ENCODE measurements at places on chromosomes 12 and 14. TPM values are rescaled to one million over a fixed set of nuclear protein-coding genes. Genes with fewer than 3 reads are reported as not detected.

EXD2 gene
- total RNA-seq: 25.7 TPM

DBX2 gene
- not detected for total RNA-seq

SSTR1 gene
- 7.9 TPM for total RNA-seq

EML1 gene
- 31.8 TPM for total RNA-seq

- no peak for DNase-seq
These were observed 1655.3 kb upstream of the FLRT2 start for GRCh38 chr14:83874662-83875061.

PSMC6 gene
- total RNA-seq: 165 TPM

DNA sequence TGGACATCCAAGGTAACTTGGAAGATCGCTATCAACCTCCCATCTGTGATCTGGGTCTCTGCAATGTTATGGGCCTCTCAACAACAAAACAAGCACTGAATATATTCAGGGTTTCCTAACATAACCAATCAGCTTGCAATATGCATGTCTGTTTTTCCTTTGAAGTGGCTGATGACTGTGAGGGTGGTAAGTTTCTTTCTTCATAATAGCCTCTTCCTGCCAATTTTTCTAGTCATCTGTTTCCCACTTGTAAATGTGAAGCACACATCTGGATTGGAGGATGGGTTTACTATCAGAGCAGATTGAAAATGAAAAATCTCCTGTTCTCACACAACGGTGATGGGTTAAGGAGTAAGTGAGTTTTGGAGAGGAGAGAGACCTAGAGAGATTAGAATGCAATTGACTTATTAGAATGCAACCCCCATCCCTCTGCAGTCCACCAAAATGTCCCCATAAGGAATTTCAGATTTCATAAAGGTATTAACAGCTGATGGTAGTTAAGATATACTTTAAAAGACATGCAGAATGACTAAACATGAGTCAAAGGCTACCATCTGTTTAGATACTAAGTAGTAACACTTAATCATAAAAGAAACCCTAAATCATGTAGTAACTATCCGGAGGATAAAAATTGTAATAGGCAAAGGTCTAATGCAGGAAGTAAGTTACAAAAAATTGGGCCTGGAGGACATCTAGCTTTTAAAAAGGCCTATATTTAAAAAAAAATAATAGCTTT is 58.4 kb upstream of the SAV1 start:
- DNase-seq: no peak

CLEC6A gene
- 0.31 TPM for total RNA-seq

DNA sequence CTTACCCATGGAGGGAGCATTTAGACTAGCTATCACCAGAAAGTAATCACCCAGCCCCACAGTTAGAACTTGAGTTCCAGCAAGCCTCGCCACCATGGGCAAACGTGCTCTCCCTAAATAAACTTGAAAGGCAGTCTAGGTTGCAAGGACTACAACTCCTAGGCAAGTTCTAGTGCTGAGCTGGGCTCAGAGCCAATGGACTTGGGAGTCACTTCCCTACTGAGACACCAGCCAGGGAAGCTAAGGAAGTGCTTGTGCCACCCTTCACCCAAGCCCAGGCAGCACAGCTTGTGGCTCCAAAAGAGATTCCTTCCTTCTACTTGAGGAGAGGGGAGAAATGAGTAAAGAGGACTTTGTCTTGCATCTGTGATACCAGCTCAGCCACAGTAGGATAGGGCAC is 57.9 kb downstream of the SLCO1A2 start:
- peak; percentile 7 for DNase-seq

- DNase-seq: no peak
These were observed 100.1 kb downstream of the SCAF11 start for GRCh38 chr12:45890276-45890675.

KCNA1 gene
- total RNA-seq: not detected

DNA sequence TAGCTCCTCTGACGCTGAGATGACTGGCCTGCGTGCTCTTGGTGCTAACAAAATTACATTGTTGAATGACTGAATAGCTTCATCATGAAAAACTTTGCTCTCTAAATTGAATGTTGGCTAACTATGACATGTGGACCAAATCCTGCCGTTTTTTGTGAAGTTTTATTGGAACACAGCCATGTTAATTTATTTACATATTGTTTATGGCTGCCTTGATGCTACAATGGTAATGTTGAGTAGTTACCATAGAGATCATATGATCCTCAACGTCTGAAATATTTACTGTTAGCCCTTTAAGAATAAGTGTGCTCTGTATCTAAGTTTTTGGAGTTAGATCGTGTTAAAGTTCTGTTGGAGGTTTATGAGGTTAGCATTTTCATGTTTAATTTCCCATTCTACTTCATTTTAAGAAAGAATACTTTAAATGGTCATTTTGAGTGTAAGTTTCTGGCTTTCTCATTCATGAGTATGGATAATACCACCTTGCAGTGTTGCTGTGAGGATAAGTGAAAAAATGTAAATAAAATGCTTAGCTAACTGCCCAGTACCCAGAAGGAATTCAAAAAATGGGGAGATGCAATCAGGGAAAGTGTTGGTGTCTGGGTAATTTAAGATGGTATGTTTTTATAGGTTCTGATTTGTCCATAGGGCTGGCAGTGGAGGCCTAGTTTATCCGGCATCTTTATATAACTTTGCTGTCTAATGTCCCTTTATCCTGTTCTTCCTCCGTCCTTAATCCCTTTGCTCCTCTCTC is 35.3 kb downstream of the NUBPL start:
- peak; percentile 42 for DNase-seq

KRT75 gene
- total RNA-seq: not detected

DNA sequence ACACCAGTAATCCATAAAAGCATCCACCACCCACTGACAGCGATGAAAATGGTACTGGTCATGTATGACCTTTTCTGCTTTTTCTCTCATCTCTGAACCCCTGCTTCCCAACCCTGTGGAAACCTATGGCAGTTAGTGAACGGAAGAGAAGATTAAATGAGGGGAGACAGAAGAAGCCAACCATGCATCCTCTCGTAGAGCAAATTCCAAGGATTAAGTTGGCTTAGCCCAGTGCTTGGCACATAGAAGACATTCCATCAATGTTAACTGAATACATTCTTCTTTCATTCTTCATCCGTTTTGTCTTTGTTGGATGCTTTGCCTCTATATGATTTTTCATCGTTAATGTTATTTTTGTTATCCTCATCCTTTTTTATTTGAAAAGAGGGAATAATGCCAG is 339.7 kb upstream of the FLRT2 start:
- DNase-seq: no peak

- peak; percentile 29 for DNase-seq
These were observed 258.1 kb downstream of the PCNX1 start for GRCh38 chr14:71165121-71166031.

DNA sequence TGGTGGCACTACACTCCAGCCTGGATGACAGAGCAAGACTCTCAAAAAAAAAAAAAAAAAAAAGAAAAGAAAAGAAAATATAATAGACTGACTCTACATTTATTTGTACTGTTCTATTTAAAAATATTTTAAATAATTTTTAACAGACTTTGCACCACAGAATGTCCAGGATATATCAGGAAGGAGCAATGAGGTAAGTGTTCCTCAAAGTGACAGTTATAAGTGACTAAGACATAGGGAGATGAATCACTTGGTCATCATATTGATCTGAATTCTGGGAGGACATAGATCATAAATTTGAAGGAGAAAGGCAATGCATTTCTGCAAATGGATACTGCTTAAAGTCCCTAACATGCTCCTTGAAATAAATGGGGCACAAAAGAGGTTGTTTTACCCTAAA is 221.5 kb downstream of the KCNC2 start:
- no peak for DNase-seq

MYRFL gene
- 0.15 TPM for total RNA-seq

DNA sequence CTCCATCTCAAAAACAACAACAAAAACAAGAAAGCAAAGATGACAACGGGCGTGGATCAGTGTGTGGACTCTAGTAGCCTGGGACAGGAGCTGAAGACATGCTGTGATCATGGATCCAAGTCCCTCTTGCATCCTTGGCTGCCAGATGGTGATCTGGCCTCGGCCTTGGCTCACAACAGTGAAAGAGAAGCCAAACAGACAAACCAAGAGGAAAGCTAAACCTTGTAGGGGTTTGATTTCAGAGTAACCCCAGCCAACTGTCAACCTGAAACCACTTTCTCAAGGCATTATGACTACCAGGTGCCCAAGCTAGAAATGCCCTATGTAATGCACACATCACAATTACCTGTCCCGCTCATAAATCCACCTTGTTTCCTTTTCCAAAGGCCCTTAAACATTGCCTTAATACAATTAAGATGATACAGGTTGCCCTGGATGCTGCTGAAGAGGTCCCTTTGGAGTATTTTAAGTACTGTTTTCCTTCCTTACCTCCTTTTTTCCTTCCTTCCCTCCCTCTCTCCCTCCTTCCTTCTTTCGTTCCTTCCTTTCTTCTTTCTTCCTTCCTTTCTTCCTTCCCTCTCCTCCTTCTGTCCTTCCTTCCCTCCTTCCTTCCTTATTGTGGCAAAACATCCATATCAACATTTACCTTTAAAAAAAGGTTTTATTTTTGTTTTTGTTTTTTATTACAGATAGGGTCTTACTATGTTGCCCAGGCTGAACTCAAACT is 41.4 kb upstream of the NINJ2 start:
- DNase-seq: no peak

DNA sequence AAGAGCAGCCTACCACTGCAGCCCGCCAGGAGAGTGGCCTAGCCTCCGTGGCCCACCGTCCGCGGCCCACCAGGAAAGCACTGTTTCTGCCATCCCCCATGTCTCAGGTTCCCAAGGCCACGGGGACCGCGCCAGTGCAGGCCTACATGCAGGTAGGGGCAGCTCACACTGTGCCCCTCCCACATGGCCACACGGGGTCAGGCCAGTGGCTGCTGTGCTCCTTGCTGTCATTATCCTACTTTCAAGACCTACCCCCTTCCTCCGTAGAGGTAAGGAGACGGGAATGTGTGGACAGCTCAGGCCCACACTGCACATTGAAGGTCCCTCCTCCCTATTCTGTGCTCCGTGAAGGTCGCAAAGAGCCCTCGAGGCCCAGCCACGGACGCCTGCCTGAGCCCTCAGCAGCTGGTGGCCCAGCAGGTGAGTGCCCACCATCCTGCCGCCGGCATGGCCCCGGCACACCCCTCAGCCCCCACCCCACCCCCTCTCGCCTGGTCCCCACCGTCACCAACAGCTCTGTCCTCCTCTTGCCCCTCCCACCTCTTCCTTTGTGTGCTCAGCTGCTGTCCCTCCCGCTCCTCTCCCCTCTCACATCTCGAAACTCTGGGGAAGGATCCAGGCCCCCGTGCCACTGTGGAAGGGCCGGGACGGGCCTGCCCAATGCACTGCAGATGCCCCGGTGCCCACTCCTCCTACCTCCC is 10.0 kb downstream of the DDX51 start:
- DNase-seq: no peak

MGAT4C gene
- 4.1 TPM for total RNA-seq

- DNase-seq: no peak
These were observed 388.0 kb downstream of the EMP1 start for GRCh38 chr12:13584541-13584940.

DNA sequence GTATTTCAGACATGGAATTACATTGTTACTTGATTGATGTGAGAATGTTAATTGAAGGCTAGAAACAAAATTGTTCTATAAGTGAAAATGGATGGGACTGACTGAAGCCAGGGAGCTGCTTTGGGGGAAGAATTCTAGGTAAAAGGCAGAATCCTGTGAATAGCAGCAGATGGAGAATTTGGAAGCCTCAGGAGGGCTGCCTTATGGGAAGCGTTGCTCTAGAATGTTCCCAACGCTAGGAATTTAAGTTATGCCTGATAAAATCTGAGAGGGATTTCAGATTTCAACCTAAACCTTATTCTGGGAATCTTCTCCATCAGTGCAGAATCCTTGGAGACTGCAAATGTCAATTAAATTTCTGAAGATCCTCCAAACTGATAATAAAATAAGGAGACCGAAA is 858.2 kb upstream of the FLRT2 start:
- DNase-seq: no peak

Measured in lung (tissue), 17 donors.